ENCODE measurements at places on chromosomes 3 and 15.

GRCh38 chr15:34065261-34065660, 26.3 kb upstream of the AVEN start:
- DNase-seq, result no peak

DNA sequence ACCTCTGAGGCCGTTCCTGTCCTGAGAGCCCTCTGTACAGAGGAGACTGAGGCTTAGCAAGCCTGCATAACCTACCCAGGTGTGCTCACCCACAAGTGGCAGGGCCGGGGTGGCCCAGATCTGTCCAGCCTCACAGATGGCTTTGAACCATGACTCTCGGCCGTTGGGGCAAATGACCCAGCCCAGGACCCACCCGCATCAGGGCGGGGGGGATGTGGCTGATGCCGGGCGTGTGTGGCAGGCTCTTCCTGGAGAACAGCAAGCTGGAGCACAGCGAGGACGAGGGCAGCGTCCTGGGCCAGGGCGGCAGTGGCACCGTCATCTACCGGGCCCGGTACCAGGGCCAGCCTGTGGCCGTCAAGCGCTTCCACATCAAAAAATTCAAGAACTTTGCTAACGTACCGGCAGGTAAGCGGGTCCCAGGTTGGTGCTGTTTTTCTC, 133.5 kb downstream of the LRRK1 start:
- no peak for DNase-seq

- no peak for DNase-seq
Measured at GRCh38 chr15:76345880-76346668, 9.5 kb downstream of the ISL2 start.

- DNase-seq, result no peak
Measured at GRCh38 chr15:63918317-63918672, 84.5 kb upstream of the HERC1 start.

DNA sequence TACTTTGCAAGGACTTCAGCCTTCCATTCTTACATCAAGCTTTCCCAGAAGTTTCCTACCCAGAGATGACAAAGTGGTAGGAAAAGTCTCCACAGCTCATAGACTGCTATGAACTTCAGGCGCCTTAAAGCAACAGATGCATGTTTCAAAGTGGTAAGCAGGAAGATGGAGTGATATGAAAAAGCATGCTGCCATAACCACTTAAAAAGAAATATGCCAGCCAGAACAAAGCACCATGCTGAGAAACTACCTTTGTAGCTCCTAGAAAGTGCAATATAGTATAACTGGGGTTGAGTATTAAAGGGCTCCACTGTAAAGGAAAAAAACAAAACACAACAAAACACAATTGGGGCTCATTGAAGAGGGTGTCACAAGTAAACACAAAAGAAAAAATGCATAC, 192.4 kb upstream of the STRIT1 start:
- no peak for DNase-seq

DNA sequence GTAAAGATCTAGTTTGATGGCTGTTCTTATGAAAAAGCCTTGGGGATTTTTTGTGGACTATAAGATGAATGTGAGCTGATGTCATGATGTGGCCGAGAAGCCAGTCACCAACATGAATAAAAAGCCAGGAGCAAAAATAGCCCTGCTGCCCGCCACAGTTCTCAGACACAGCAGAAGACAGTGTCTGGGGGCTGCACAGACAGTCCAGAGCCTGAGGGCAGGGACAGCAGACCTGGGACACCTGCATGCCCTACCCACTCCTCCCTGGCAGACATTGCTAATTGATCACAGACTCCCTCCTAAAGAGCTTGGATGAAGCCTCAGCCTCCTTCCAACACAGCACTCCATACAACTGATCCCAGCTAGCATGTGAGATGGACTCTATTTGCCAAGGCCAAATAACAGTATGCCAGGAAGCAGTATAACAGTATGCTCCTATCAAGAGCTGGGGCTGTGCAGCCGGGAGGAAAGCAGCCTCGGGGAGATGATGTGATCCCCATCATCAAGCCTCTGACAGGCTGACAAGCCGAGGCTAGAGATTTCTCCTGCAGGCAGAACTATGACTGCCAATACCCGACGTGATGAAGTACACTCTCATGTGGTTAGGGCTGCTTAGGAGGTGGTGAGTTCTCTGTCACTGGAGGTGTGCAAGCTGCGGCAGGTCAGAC, 105.4 kb upstream of the RPL32 start:
- DNase-seq, result no peak

GRCh38 chr15:80547264-80547663, 143.1 kb downstream of the ARNT2 start:
- DNase-seq, result no peak

DNA sequence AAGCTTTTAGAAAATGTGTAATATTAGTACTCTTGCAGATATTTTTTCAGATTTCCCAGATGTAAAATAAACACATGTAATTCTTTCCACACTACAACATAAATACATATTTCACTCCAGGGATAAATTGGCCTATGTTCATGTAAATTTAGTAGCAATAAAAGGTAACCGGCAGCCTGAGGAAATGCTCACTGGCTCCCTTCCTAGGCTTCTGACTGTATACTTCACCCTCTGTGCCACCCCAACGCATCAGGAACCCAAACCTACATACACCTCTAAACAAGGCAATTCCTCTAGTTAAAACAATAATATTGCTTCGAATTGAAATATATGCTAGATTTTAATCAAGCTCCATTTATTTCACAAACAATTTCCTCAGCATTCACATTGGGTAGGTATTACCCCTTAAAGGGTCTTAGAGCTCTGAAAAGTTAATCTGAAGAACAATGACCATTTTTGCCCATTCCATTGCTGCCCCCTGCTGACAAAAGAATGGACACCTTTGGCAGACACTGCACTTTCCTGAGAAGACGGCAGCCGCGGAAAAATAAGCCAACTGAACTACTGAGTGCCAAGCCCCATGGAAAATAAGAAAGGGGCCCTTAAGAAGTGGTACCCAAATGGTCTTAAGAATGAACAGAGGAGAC, 212.5 kb downstream of the OSBPL10 start:
- DNase-seq, result no peak

GRCh38 chr3:134325706-134326105, 48.5 kb downstream of the AMOTL2 start:
- no peak for DNase-seq

GRCh38 chr3:48851407-48851806, 3.7 kb upstream of the PRKAR2A start:
- DNase-seq, result no peak

GRCh38 chr15:63367390-63367789, 14.3 kb downstream of the CA12 start:
- DNase-seq, result no peak

- no peak for DNase-seq
Measured at GRCh38 chr3:193650585-193650984, 57.6 kb downstream of the OPA1 start.

- no peak for DNase-seq
Measured at GRCh38 chr3:126851382-126851781, 131.5 kb upstream of the PLXNA1 start.

GRCh38 chr15:57726411-57726810, 19.9 kb downstream of the POLR2M start:
- no peak for DNase-seq

- no peak for DNase-seq
Measured at GRCh38 chr15:58467722-58468423, 36.1 kb downstream of the LIPC start.

DNA sequence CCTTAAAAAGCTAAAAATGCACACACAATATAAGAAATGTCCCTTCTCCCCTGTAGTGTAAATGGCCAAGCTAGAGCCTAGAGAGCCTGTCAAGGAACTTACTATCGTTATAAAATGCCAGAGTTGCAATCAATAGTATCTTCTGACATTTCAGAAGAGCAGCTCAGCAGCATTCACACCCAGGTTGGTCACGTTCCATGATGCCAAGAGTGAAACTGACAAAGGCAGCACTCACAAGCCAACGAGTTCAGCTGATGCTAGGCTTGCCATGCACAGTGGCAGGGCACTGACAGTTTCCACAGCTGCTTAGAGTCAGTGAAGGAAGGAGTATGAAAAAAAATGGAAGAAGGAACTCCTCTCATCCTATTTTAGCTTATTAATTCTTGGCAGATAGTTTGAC, 331.4 kb upstream of the CCDC54 start:
- DNase-seq, result no peak

DNA sequence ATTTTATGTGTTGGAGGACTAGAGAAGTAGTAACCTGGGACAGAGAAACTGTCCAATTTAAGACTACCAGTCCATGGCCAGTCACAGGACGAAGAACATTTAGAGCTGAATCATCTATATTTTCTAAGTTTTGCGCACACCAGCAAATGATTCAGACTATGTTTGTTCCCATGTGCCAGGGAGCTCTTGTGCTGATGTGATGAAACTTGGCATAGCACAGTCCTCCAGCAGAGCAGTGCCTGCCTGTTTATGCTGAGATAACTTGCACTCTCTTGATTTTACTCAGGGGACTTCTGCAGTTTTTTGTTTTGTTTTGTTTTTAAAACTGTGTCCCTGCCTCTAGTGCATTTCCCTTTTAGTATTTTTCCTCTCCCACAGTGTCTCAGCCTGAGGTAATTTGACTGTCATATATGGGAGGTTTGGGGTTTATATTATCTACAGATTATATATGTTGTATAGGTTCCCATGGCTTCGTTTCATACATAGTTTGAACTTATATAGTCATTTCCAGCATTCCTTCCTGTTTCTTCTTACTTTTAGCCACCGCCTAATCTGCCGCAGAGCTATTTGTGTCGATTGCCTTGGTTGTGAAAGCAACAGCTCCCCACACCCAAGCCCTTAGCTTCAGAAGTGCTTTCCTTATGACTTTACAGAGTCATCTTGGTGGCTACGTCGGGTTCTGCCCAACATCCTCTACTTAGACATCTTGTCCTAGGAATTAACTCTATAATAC, 45.5 kb downstream of the PPM1L start:
- no peak for DNase-seq

- DNase-seq, result no peak
Measured at GRCh38 chr3:182315313-182315712, 478.0 kb upstream of the ATP11B start.

DNA sequence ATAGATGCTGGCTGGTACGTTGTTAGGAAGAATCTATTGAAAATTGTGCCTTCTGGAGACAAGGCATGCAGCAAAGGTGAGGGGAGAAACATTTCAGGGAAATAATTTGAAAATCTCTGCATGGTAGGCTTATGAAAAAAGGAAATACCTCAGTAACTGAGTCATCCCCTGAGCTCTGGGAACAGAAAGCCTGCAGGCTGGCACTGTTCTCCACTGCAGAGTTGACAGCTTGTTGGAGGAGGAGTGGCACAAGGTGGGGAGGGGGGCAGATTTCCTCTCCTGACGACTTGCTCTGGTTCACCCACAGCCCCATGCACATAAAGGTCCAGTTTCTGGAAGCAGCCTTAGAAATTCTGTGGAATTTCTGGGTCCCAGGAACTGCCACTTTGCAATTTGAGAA, 179.4 kb downstream of the ABHD5 start:
- DNase-seq, result no peak

DNA sequence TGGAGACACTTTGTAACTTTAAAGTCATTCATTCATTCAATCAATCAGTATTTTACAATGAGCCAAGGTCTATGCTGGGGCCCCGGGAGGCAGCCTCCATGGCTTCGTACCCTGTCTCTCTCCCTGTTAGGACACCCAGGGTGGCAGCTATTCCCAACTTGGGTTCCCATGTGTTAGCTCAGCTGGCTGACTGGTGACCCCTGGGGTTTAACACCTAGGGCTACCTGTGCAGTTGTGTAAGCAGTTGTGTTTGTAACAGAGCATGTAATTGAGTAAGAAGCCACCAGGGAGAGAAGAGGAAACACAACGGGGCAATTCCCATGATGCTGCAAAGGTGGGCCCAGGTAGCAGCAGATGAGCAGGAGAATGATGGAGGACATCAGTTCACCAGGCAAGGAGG, 132.4 kb downstream of the ADAMTS9 start:
- DNase-seq, result no peak

DNA sequence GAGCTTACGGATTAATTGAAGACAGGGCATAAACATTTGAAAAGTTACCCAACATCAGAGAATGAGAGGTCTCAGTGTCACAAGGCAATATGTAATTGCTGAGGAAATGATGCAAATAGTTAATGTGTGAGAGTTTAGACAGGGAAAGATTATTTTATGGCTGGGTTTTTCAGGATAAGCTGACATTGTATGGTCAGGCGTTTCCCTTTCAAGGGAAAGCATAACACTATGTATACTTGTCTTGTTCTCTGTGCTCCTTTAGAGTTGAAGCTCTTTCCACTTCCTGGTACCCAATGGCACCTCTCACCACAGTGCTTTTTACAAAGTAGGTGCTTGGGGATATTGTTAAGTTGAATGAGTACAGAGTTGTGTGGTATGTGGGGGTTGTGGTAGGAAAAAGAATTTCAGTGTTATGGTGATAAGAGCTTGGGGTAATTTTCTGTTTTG, 19.9 kb downstream of the IQGAP1 start:
- no peak for DNase-seq

- DNase-seq, result no peak
Measured at GRCh38 chr3:111616417-111617105, 21.4 kb upstream of the ZBED2 start.

GRCh38 chr3:45887759-45888511, 1.6 kb downstream of the CCR9 start:
- no peak for DNase-seq

GRCh38 chr3:44114142-44114541, 127.5 kb upstream of the TOPAZ1 start:
- DNase-seq, result no peak

GRCh38 chr15:59131969-59132562, 27.1 kb downstream of the CCNB2 start:
- no peak for DNase-seq

GRCh38 chr3:78893161-78893560, 874.6 kb downstream of the ROBO1 start:
- no peak for DNase-seq

GRCh38 chr3:129966876-129967275, 7.6 kb upstream of the TRH start:
- no peak for DNase-seq

DNA sequence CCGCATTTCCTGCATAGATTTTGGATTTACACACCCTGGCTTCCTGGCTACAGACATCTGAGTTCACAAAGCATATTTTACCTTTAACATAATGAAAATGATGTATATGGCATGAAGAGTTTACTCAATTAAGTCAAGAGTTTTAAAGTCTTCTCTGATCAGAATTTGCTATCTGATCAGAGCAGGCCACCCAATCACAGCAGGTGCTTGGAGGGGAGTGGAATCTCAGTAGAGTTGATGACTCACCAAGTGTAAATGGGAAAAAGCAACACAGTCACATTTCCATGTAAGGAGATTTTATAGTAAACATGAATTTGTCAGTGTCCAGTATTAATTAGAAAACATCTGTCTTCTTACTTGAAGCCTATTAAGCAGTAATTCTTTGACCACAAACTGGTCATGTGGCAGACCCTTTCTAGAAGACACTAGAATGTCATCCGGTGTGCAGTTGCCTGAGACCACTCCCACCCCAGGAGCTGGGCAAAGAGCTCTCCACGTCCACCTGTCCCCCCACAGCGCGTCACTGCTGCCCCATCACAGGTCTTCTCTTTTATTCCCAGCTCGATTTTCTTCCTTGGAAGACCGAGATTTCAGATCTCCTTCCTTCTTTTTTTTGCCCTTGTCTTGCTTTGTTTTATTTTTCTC, 10.8 kb downstream of the MESD start:
- no peak for DNase-seq

Measured in CMK (cell line).